ENCODE measurements at places on chromosomes 5 and 9.

- no peak for DNase-seq
Observed at GRCh38 chr9:135302329-135303279, 177.0 kb upstream of the PPP1R26 start.

DNA sequence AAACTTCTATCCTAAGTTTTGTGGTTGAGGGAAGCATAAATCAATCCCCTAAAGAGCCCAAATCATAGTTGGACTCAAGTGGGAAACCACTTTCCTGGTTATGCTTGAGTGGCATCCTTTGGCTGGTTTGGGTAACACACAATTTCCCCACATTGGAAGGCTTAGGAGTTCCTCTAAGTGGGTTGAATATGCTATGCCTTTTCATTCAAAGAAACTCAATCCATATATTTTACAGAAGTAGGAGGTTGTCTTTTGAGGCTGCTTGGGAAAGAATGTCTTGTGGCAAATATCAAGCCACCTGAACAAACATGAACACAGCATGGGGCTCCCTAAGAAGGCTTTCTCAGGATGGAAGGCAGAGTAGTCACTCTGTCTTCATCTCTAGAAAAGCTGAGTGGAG is 121.1 kb downstream of the SPATA31D1 start:
- no peak for DNase-seq

DNA sequence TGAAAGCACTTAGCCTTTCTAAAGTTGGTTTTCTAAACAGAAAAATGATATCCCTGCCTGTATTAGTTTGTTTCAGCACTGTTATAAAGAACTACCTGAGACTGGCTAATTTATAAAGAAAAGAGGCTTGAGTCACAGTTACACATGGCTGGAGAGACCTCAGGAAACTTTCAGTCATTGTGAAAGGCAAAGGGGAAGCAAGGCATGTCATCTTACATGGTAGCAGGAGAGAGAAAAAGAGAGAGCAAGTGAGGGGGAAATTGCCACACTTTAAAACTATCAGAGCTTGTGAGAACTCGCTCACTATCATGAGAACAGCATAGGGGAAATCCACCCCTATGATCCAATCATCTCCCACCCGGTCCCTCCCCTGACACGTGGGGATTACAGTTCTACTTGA is 64.9 kb downstream of the FAM170A start:
- DNase-seq: no peak

GRCh38 chr9:87537625-87538024 is 40.0 kb downstream of the DAPK1 start:
- no peak for DNase-seq

DNA sequence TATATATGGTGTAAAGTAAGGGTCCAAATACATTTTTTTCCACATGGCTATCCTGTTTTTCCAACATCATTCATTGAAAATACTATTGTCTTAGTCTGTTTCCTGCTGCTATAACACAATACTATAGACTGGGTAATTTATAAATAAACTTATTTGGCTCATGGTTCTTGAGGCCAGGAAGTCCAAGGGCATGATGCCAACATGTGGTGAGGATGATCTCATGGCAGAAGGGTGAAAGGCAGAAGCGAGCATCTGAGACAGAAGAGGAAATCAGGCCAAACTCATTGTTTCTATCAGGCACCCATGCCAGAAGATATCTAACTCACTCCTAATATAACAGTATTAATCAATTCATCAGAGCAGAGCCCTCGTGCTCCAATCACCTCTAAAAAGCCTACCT is 42.6 kb downstream of the ANKRD55 start:
- no peak for DNase-seq

- DNase-seq: no peak
Observed at GRCh38 chr9:104775574-104775936, 11.6 kb downstream of the NIPSNAP3B start.

- no peak for DNase-seq
Observed at GRCh38 chr5:69315972-69316371, 16.6 kb downstream of the CCDC125 start.

All from hippocampal formation (tissue), 2 donors.